ENCODE measurements at places on chromosomes 2 and 18. TPM values are rescaled to one million over a fixed set of nuclear protein-coding genes. Genes with fewer than 3 reads are reported as not detected.

Gene FAM237A
- not detected for total RNA-seq

GRCh38 chr2:97354576-97354975 lies 235.1 kb downstream of the ANKRD36B start:
- DNase-seq = no peak

DNA sequence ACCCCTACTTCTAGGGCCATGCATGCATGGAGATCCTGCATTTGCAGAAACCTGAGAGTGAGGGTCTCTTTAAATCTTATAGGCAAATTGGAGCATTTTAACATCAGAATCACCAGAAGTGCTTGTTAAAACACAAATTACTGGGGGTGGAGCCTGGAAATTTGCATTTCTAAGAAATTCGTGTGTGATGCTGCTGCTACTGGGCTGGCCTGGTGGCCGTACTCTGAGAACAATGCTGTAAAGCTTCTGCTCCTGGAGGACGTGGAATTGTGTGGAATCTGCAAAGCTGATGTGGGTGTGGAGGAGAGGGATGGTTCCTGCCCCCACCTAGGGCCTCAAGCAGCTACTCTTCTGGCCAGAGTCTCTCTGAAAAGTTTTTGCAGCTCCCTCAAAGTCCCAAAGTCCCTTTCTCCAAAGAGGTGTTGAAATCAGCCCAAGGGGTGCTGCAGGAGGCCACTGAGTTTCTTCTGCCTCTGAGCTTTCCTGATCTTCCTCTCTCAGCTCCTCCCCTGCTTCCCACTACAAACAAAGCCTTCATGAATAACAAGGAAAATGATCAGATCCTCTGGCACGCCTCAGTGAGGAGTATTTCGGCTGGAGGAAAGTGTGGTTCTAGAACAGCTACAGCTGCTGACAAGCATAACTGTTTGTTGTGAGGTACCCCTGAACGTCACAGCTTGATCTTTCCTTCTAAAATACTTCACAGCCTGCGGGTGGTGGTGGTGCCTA lies 508.3 kb downstream of the CNTNAP5 start:
- no peak for DNase-seq

DNA sequence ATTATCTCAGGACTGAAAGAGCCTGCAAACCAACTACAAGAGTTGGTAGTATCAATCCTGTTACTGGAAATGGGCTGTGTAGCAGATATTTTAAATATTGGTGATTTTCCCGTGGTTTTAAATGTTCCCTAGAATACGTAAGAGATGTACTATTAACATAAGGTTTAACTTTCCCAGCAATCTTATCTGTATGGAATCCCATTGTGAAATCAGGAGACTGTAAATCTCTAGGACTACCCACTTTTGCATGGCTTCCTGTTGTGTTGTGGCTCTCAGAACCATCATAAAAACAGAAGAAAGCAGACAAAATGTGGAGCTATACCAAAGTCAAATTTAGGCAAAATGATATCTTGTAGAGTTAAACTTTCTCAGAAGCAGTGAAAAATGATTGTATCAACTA lies 641.5 kb upstream of the SETBP1 start:
- DNase-seq = no peak

Gene UGT1A8
- not detected for total RNA-seq

DNA sequence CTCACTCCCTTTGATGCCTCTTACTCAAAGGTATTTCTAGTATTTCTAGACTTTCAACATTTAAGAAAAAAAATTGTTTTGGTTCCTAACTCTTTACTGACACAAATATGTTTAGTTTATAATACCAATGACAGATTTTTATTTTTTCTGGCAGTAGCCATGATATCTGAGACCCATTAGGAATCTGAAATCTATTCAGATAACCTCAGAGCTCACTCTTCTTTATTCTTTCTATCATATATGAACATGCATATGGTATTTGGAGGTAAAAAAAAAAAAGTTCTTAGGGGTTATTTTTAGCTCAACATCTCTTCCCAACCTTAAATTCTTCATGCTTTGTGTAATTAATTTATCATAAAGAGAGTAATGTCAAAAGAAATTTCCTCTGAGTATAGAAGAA lies 465.5 kb downstream of the CDH2 start:
- no peak for DNase-seq

Gene TPO
- not detected for total RNA-seq

GRCh38 chr2:16226381-16226780 lies 286.0 kb downstream of the MYCN start:
- no peak for DNase-seq
